Stimulated activated effector memory CD8-positive, alpha-beta T cell treated with anti-CD3 and anti-CD28 coated beads, Interleukin-12 subunit alpha, Interleukin-12 subunit beta, amount 100 ng/mL, for 72 hours (primary cell): ENCODE measurements at places on chromosomes 16 and 17.

- DNase-seq: no peak
These were observed 2.7 kb upstream of the ZG16B start for GRCh38 chr16:2827374-2827791.

- no peak for DNase-seq
These were observed 10.7 kb upstream of the STAC2 start for GRCh38 chr17:39236450-39236927.

DNA sequence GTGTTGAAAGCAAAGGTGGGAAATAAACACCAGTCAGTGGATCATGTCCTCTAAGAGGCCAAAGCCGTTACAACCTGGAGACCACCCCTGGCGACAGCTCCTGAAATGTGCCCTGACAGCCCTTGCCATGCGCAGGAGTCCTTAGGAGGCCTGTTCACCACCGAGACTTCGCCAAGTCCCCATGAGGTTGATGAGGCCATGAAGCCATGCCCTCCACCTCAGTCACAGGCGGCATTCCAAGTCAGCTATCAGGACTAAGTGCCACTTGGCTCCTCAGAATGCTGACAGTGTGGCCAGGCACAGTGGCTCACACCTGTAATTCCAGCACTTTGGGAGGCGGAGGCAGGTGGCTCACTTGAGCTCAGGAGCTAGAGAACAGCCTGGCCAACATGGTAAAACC lies 27.1 kb downstream of the ADAM11 start:
- DNase-seq: no peak

- no peak for DNase-seq
These were observed 5.8 kb downstream of the SOCS1 start for GRCh38 chr16:11250091-11250785.

DNA sequence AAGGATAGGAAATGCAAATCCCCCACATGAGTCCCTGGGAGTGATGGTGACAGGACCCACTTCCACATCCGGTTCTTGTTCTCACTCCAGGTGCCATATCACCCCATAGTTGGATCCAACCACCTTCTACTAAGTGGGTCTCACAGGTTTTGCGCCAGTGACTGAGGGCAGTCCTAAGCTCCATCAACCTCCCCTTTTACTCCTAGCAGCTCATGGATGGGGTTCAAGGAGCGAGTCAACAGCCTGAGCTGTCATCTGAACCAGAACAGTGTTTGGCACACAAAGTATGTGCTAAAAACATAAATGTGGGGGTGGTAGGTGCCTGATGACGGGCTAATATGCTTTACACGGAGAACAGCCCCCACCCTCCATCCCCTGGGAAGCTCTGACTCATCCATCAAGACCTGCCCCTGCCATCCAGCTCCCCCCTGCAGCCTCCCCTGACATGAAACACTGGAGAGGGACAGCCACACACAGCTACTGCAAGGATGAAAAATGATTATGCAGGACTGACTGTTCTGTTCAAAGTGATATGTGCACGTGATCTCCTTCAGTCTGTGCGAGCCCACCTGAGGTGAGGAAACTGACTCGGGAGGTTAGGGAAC lies 143.2 kb upstream of the CDH5 start:
- DNase-seq: no peak

DNA sequence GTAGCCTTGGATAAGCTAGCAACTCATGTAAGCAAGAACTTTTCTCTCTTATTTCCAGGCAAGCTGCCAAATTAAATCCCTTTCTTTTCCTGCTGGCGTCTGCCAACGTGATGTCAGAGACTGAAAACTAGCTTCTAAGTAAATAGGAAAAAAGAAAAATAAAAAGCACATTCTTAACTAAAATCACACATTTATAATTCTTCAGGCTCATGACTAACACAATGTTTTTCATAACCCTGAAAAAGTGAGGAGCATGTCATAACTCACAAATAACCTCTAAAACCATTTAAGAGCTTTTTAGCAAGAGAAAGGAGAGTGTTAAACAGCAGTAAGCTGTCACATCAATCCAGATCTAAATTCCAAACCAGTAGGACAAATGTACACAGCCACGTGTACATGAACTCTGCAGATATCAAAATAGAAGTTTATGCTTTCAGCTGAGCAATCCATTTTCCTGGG lies 110.0 kb downstream of the N4BP1 start:
- DNase-seq: no peak

GRCh38 chr16:66069587-66069986 lies 296.9 kb upstream of the CDH5 start:
- no peak for DNase-seq
